ELF-1 (cell line): ENCODE measurements at places on chromosomes 6 and 20.

DNA sequence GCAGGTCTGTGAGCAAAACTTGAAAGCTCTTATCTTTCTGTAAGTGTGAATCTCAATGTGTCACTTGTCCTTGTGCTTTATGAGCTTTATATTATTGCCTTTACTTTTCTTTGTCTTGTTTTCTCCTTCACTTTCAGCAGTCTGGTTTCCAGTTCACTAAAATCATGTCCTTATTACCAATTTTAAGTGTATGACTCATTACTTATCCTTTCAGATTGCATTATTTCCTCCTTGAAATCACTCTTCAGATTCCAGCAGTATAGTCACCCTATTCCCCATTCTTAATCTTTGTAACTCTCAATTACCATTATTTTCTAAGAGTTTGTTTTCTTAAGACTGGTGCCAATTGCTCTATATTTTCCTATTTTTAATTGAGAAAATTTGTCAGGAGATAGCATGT lies 117.4 kb upstream of the GRIK2 start:
- DNase-seq, result no peak

- no peak for DNase-seq
Measured at GRCh38 chr20:16381444-16381843, 191.8 kb downstream of the KIF16B start.

DNA sequence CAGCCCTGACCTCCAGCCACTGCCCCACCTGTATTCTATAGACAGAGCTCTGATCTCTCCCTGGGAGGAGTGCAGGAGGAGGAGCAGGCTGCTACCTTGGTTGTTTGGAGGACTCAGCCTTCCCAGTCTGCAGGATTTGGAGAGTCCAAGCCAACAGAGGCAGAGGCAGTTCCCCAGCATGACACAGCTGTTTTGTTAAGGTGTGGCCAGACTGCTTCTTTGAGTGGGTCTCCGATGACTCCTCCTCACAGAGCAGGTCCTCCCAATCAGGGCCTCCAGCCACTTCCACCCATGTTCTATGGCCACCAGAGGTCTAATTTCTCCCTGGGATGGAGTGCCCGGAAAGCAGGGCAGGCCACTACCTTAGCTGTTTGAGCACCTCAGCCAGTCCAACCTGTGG lies 203.5 kb downstream of the HACE1 start:
- no peak for DNase-seq

DNA sequence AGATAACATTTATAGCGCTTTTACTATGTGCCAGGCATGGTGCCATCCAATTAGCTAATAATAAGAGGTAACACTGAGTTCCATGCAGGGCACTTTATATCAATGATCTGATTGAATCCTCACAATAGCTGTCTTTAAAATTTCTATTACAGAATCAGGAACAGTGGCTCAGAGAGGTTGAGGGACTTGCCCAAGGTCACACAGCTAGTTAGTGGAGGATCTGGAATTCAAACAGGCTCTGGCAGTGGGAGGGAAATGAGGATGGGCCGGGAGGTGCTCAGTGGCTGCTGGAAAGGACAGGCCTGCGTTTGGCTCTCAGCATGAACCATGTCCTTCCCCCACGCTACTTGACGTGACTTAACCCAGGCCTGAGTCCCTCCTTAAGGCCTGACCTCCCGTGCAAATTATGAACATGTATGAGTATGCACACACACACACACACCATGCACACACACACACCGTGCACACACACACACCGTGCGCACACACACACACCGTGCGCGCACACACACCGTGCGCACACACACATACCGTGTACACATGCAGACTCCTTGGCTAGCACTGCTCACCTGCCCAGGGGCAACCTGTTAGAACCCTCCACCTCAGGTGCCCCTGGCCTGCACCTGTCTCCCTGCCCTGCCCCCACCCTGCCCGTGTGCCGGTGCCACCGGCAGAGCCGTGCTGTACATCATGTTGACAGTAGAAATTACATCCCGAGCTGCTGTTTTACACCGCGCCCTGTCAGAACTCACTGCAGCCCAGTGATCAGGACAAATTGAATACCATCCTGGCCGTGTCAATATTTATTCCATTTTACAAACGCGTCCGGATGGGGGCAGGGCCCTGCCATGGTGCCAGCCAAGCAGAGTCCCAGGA lies 43.7 kb downstream of the CDH22 start:
- no peak for DNase-seq

- DNase-seq, result no peak
Measured at GRCh38 chr20:22687676-22688349, 103.4 kb upstream of the FOXA2 start.

DNA sequence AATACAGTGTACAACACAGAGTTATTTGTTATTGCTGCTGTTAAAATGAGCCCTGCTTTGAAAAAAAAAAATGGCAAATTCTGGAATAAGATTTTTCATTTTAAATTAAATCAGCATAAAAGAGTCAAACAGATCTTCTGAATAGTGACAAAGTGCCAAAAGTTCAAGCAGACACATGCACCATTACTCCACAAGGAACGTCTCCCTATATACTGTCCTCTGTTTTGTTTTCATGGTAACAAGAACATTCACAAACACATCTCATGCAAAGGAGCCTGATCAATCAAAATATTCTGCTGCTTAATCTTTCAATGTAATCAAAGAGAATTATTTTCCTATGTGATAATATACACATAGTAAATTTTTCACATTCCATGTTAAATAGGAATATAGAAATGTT lies 2.7 kb downstream of the HIVEP2 start:
- DNase-seq, result no peak

- peak; percentile 90 for DNase-seq
Measured at GRCh38 chr6:10316373-10316721, 98.5 kb downstream of the TFAP2A start.

DNA sequence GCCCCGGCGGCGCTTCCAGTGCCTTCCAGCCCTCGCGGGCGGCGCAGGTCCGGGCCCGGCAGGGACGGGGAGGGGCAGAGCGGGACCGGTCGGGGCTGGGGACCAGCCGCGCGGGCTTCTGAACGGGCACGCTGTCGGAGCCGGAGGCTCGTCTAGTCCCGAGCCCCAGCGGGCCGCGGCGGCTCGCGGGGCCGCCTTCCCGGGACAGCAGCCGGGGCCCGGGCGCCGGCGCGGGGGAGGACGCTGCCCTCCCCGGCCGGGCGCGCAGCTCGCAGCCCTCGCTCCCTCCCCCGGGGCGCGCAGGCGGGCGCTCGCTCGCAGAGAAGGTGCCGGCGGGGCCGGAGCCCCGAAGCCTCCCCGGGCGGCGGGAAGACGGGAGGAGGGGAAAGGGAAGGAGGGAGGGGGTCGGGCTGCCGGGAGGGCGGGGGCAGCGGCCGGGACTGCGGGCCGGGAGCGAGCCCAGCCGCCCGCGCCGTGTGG lies 696 bp upstream of the SIRPA start:
- peak; percentile 74 for DNase-seq

DNA sequence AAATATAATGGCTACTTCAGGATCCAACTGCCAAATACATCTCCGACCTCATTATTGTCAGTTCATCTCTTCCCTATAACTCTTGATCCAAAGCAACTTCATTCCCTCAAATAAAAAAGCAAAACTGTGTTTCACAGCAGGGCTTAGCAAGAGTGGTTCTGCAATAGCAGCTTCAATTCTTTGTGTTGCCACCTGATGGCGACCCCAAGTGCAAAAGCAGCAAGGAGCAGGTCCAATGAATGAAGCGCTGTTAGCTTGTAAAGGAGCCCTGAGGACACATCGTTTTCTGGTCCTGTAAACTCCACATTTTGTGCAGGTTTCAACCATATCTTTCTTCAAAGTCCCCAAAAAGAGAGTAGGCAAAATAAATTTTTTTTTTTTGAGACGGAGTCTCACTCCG lies 19.6 kb downstream of the RTN4IP1 start:
- peak; percentile 33 for DNase-seq

- DNase-seq, result peak; percentile 88
Measured at GRCh38 chr20:63707558-63708300, at the start of the genes ARFRP1 and ZGPAT. ARFRP1 (minus strand) TSS chr20:63707976; CDS start chr20:63707091, 885 bp downstream. ZGPAT (plus strand) TSS chr20:63708039; CDS start chr20:63708581, 542 bp downstream.

DNA sequence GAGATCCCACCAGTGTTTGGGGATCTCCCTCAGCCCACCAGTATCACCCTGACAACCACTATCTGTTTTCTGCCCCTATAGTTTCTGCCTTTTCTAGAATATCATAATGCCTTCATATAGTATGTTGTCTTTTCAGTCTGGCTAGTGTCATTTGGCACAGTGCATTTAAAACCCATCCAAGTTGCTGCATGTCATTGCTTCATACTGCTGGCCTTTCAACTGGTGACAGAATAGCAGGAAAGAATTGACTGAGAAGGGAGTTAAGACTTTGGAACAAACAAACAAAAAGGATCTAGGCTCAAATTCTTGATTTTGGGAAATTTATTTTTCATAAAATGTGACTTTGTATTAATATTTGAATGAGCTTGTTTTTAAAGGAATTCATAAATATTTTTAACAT lies 4.5 kb downstream of the LMBRD1 start:
- DNase-seq, result no peak

- DNase-seq, result no peak
Measured at GRCh38 chr6:1144842-1145767, 166.8 kb upstream of the FOXQ1 start.

GRCh38 chr20:32114305-32114960 lies 4.9 kb downstream of the TM9SF4 start:
- DNase-seq, result no peak

DNA sequence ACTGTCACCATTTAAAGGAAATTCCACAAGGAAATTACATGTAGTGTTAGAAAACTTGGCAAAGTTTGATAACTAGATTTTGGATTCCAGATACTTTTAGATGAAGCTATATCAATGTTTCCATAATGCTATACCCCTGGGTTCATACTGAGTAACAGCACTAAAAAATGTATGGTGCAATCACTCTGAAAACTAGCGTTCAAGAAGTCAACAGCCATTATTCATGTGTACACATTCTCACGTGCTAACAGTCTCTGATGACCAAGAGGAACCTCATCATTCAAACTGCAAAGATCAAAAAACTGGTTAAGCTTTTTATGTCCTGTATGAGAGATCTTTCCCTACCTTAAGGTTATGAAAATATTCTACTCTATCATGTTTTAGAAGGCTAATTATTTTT lies 197.6 kb downstream of the GMDS start:
- no peak for DNase-seq

DNA sequence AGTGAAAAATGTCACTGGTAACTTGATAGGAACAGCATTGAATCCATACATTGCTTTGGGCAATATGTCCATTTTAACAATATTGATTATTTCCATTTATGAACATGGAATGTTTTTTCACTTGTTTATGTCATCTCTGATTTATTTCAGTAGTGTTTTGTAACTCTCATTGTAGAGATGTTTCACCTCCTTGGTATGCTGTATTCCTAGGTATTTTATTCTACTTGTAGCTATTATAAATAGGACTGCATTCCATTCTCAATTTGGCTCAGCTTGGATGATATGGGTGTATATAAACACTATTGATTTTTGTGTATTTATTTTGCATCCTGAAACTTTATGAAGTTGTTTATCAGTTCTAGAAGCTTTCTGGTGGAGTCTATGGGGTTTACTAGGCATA lies 730.3 kb downstream of the DOK5 start:
- DNase-seq, result no peak

DNA sequence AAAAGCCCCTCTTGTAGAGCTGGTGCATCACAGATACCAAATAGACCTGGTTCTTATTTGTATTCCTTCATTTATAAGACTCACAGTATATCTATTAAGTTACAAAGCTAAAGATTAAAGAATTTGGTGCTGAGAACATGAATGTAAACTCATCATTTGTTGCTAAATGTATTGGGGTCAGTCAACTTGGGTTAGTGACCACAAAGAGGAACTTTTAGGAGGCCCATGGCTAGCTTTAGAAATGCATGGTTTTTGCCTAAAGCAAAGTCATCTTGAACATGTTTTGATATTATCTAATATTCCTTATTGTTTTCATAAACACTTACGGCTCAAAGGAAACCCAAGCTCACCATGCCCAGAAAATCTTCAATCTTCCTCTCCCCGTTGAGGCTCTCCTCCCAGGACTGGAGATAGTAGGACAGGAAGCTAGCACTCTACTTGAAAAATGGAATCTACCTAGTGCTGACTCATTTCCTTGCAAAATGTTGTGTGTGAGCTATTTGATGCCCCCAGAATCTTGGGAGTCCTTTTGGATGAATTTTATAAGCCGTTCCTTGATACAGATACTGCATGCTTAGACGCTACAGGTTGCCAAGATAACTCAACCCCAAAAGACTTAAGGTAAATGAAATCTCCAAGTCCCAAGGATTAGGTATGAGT lies 121.4 kb downstream of the BMP2 start:
- DNase-seq, result no peak
